Mesothelial cell of epicardium (in vitro differentiated cells): ENCODE measurements at places on chromosomes 7 and 10.

GRCh38 chr7:104931181-104931781 is 82.7 kb upstream of the KMT2E start:
- no peak for DNase-seq

DNA sequence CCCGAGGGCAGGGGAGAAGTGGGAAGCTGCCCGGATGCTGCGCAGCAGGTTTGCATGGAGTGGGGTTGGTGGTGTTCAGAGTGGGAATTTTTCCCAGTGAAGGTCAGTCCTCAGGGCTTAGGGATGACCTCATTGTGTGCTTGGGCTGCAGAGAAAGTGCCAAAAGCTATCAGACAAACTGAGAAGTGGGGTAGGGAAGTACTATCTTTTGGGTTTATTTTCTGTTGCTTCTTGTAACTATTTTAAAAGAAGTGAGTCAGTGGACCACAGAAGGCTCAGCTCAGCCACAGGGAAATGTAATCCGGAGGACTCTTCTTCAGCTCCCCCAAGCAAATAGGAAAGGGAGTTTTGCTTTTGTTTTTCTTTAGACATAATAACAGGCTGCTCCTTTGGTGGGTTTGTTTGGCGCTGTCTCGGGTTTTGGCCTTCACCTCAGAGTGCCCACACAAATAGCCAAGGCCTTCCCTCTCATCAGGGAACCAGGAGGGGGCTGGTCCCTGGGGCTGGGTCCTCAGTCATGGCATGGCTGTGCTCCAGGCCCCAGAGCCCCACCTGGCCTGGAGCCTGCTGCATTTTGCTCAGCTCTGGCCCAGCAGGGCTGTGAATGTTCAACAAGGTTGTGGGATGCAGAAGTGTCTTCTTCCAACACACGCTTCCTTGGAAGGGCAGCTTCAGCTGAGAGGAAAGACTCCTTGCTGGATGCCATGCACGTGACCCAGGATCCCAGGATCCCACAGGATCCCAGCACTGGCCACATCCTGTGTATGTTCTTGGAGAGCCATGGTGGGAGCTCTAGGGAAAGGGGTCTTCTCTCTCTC is 5.4 kb upstream of the FAM170B start:
- no peak for DNase-seq

GRCh38 chr7:24722386-24723177 is 34.7 kb downstream of the GSDME start:
- no peak for DNase-seq

GRCh38 chr7:44068054-44068453 is 2.7 kb upstream of the PGAM2 start:
- no peak for DNase-seq

GRCh38 chr10:86141896-86142295 is 224.7 kb downstream of the GRID1 start:
- no peak for DNase-seq

- DNase-seq = no peak
These were observed 30.1 kb upstream of the NEUROD6 start for GRCh38 chr7:31370609-31371008.

DNA sequence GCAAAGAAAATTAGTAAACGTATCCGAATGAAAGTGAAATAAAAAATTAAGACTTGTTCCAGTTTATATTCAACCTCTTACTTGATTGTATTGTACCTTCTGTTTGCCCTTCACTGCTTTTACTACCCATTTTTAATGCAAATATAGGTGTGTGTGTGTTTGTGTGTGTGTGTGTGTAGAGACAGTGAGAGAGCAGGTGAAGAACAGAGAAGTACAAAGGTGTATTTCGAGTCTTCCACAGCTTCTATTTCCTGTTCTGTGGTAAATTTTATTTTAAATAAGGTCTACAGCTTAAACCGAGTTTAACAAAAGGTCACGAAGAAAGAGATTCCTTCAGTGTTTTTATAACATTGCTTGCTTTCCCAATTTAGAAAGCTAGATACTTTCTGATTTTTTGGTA is 12.7 kb upstream of the SVIL start:
- DNase-seq = no peak

DNA sequence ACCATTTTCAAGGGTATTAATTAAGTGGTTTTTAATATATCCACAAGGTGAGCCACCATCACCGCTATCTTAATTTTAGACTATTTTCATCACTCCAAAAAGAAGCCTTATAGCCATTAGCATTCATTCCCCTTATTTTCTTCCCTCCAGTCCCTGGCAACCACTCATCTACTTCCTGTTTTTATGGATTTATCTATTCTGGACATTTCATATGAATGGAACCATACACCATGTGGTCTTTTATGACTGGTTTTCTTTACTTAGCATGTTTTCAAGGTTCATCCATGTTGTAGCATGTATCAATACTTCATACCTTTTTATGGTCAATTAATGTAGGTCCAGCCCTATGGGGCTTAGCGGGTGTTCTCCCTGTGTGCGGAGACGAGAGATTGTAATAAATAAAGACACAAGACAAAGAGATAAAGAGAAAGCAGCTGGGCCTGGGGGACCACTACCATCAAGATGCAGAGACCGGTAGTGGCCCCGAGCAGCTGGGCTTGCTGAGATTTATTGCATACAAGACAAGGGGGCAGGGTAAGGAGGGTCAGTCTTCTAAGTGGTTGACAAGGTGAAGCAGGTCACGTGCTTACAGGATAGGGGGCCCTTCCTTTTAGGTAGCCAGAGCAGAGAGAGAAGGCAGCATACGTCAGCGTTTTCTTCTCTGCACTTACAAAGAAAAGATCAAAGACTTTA is 14.6 kb downstream of the WBP1L start:
- DNase-seq = no peak

- DNase-seq = no peak
These were observed 50.2 kb upstream of the FGFR2 start for GRCh38 chr10:121648493-121648892.

DNA sequence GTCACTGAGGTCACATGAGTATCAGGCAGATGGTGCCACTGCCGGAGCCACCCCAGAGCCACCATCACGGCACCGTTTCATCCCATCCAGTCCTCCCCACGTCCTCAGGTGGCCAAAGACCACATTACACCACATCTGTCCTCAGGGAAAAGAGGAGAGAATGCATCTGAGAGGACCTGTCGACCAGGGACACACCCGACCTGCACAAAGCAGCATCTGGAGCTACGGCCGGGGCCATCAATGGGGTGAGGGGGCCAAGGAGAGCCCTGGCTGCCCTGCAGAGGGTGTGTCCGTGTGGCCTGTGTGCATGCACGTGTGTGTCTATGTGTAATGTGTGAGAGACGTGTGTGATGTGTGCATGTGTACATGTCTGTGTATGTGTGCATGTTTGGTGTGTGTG is 480.6 kb downstream of the DNAJB6 start:
- DNase-seq = no peak

DNA sequence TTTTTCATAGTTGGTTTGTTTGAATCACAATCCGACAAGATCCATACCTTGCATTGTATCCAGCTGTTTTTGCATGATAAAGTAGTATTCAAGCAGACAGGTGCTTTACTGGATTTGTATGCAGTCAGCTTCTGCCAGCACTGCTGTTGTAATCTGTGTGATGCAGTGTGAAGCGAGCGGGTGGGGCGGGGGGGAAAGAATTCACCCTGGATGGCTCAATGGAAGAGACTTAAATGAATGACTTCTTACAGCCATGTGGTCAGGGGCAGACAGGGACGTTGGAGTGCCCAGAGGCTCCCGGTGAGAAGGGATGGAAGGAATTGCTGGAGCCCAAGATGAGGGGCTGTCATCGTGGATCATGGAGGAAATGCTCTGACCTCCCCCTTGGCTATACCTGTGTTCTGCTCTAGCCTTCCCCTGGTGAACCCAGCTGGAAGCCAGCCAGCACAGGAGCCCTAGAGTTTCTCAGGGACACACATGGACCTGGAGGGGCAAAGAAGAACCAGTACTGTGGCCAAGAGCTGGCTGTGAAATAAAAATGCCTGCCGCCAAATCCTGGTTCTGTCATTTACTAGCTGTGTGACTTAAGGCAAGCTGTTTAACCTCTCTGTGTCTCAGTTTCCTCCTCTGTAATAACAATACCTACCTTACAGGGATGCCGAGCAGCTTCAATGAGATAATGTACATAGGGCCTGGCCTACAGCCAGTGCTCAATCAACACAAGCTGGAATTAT is 14.1 kb downstream of the NFE2L3 start:
- no peak for DNase-seq

DNA sequence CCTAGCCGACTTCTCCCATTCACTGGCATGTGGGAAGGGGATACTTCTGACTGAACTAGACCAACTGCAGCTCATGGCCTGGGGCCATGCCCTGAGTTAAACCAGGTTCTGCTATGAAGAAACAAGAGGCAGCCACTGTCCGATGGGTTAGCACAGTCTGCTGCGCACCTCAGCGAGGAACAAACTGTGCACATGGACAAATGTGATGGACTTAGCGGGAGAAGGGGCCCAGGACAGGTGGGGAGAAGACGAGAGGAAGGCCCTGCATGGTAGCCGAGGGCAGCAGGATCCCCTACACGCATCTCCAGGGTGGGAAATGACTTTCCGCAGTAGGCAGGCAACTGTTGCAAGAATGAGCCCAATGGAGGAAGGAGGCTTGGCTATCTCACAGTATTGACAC is 115.0 kb downstream of the PRKAG2 start:
- DNase-seq = no peak

- DNase-seq = no peak
These were observed 63.4 kb downstream of the VAX1 start for GRCh38 chr10:117074621-117075020.

- DNase-seq = no peak
These were observed 48.4 kb upstream of the FZD8 start for GRCh38 chr10:35690534-35690933.

- peak; percentile 29 for DNase-seq
These were observed at the start of gene MDFIC for GRCh38 chr7:114922026-114922651. Gene MDFIC (plus strand): TSS chr7:114922094. CDS start chr7:114923034, 940 bp downstream.

DNA sequence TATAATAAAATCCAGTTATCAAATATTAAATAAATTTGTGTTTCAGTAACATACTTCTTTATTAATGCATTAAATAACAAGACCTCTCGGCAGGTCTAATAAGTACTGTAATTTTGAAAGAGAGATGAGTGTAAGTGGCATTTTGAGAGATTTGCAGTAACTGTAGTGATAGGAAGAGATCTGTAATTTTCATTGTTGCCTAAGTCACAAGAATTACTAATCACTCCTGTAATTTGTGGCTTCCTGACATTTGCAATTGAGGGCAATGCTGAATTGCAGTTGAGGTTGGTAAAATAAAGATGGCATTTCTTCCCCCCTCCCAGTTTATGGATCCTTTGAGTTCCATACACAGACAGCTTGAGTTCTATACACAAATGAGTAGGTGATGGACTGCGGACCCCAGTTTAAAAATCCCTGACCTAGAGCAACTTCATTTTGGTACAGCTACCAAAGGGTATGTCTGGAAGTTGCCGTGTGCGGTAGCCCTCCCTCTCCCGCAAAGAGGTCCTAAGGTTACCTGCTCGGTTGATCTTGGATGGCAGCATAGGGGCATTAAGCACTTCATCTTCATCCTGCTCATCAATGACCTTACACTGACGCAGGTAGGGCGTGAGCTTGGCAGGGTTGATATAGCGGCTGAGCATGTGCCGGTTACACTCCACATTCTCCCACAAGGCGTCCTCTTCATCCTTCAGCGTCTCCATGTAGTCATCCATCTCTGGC is 96.4 kb downstream of the CARD11 start:
- no peak for DNase-seq

DNA sequence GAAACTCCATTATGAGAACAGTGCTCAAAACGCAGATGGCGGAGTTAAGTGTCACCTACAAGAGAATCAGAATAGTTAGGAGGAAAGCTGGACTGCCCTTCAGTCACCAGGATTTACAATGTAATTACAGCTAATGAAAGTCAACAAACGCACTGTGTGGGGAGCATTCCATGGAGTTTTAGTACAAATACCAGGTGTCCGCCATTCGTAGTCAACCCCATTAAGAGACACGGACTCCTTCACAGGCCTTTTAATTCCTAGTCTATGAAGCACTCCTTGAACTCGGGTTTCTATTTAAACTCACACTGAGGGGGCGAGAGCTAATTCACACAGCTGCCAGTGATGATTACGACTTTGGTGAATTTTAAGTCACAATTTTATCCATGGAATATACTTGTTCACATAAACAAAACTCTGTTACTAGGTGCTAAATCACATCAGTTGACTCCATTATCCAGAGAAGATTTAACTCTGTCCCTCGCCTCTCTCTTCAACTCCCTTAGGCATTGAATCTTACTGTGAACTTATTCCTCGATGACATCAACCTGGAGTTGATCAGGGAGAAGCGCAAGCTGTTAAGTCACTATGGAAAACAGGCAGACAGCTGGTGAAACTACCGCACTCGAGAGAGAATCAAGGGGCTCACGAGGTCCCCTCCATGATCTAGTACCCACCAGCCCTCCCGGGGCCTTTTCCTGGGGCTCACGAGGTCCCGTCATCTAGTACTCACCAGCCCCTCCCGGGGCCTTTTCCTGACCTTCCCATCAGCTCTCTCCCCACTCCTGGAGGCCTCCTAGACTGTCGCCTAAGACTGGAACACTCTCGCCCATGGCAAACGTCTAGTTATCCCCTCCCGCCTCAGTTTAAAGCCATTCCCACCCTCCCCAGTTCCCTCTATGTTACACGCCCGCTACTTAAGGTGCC is 1.5 kb downstream of the ZFAND2A start:
- no peak for DNase-seq

- no peak for DNase-seq
These were observed 11.0 kb upstream of the LFNG start for GRCh38 chr7:2508327-2509215.

- no peak for DNase-seq
These were observed 36.2 kb downstream of the CCDC126 start for GRCh38 chr7:23633417-23633816.

DNA sequence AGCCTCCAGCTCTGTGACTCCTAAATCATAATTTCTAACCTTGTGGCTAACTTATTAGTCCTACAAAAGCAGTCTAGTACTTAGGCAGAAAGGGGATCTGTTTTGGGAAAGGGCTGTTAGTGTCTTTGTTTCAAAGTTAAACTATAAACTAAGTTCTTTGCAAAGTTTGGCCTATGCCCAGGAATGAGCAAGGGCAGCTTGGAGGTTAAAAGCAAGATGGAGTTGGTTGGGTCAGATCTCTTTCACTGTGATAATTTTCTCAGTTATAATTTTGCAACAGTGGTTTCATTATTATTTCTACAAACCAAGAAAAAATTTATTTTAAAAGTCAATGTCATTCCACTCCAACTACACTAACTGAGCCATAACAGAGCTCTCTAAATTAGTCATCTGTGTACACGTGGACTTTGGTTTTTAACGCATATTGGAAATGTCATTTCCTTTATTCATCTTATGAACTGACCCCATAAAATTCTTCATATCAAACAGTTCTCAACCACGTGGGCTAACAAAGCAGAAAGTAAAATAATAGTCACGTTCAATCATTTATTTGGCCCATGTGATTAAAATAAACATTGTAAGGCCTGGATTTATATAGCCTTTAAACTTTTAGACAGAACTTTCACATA is 143.2 kb upstream of the C7orf33 start:
- no peak for DNase-seq

DNA sequence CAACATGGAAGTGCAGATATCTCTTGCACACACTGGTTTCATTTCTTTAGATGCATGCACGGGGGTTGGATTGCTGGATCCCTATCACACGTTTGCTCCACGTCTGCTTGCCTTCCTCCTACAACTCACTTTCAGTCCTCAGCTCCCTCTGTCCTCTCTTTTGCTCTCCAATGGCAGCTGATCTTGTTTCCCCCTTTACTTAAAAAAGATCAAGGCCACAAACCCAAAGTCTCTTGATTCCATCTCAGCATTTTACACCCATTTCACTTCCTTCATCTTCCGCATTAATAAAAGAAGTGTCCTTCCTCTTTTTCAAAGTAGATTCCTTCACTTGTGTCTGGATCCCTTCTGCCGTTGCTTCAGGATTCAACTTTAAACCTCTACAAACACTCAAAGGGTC is 245.2 kb downstream of the DOCK4 start:
- no peak for DNase-seq
